ENCODE measurements at places on chromosomes 2 and 18. TPM values are rescaled to one million over a fixed set of nuclear protein-coding genes. Genes with fewer than 3 reads are reported as not detected.

CCDC88A gene
- 4.8 TPM for polyA plus RNA-seq

ZSWIM2 gene
- polyA plus RNA-seq, result not detected

RAB3GAP1 gene
- polyA plus RNA-seq, result 17.9 TPM

REG3A gene
- polyA plus RNA-seq, result not detected

RESP18 gene
- not detected for polyA plus RNA-seq

TRPM8 gene
- polyA plus RNA-seq, result not detected

POU3F3 gene
- polyA plus RNA-seq, result not detected

OBSL1 gene
- not detected for polyA plus RNA-seq

WIPF1 gene
- polyA plus RNA-seq, result 120 TPM

PRR30 gene
- not detected for polyA plus RNA-seq

DPYSL5 gene
- not detected for polyA plus RNA-seq

MLPH gene
- not detected for polyA plus RNA-seq

CTLA4 gene
- polyA plus RNA-seq, result not detected

MBD5 gene
- 6.8 TPM for polyA plus RNA-seq

LIMS3 gene
- polyA plus RNA-seq, result 0.85 TPM

GREB1L gene
- 0.05 TPM for polyA plus RNA-seq

PLGLB1 gene
- 1.5 TPM for polyA plus RNA-seq

ALLC gene
- polyA plus RNA-seq, result not detected

MYO1B gene
- 2.0 TPM for polyA plus RNA-seq

ONECUT2 gene
- polyA plus RNA-seq, result not detected

LYG2 gene
- not detected for polyA plus RNA-seq

CCDC102B gene
- 4.4 TPM for polyA plus RNA-seq

EMX1 gene
- not detected for polyA plus RNA-seq

HMSD gene
- not detected for polyA plus RNA-seq

CNDP1 gene
- polyA plus RNA-seq, result not detected

CCDC141 gene
- polyA plus RNA-seq, result 15.4 TPM

FTCDNL1 gene
- polyA plus RNA-seq, result 2.0 TPM

CTDP1 gene
- 12.1 TPM for polyA plus RNA-seq

AQP4 gene
- polyA plus RNA-seq, result not detected

PROKR1 gene
- polyA plus RNA-seq, result not detected

ST8SIA3 gene
- polyA plus RNA-seq, result not detected

CNTNAP5 gene
- polyA plus RNA-seq, result not detected

LAMA3 gene
- not detected for polyA plus RNA-seq

SERPINB11 gene
- polyA plus RNA-seq, result not detected

SOX11 gene
- polyA plus RNA-seq, result not detected

SIX3 gene
- polyA plus RNA-seq, result not detected

ACVR1C gene
- 0.23 TPM for polyA plus RNA-seq

ASB18 gene
- polyA plus RNA-seq, result not detected

FHOD3 gene
- not detected for polyA plus RNA-seq

KCTD18 gene
- 22.2 TPM for polyA plus RNA-seq

SIGLEC15 gene
- polyA plus RNA-seq, result not detected

SNORC gene
- polyA plus RNA-seq, result not detected

PLB1 gene
- not detected for polyA plus RNA-seq

Data from IgD-negative memory B cell (primary cell).